IMR-90 (cell line): ENCODE measurements at places on chromosomes 7 and 10. TPM values are rescaled to one million over a fixed set of nuclear protein-coding genes. Genes with fewer than 3 reads are reported as not detected.

WIPF3 gene
- not detected in 2 replicates for total RNA-seq

CBX3 gene
- 38.2 and 85.0 TPM in 2 replicates for total RNA-seq

INTS1 gene
- 9.3 and 10.0 TPM in 2 replicates for total RNA-seq

COL28A1 gene
- total RNA-seq = under 0.01 TPM in 2 replicates

UCN3 gene
- not detected in 2 replicates for total RNA-seq

GPRIN2 gene
- under 0.01 TPM in 1 of 2 replicates, not detected in the other for total RNA-seq

NKX2-3 gene
- not detected in 2 replicates for total RNA-seq

KCNIP2 gene
- under 0.01 TPM in 1 of 2 replicates, not detected in the other for total RNA-seq

KCNMA1 gene
- total RNA-seq = 24.7 and 25.6 TPM in 2 replicates

ANKRD30A gene
- not detected in 2 replicates for total RNA-seq

OR2A42 gene
- not detected in 2 replicates for total RNA-seq

PTN gene
- total RNA-seq = 61.7 and 86.7 TPM in 2 replicates

HOXA6 gene
- total RNA-seq = 1.4 and 1.7 TPM in 2 replicates

LRMDA gene
- under 0.01 TPM in 1 of 2 replicates, not detected in the other for total RNA-seq

PON1 gene
- not detected in 2 replicates for total RNA-seq

SOSTDC1 gene
- under 0.01 TPM in 1 of 2 replicates, not detected in the other for total RNA-seq

SGPL1 gene
- total RNA-seq = 26.7 and 27.5 TPM in 2 replicates

AGR2 gene
- not detected in 2 replicates for total RNA-seq

ANXA8 gene
- total RNA-seq = 0.83 and 0.90 TPM in 2 replicates

TUBAL3 gene
- not detected in 2 replicates for total RNA-seq

C7orf33 gene
- total RNA-seq = not detected in 2 replicates

ERVW-1 gene
- total RNA-seq = not detected in 2 replicates

GRIFIN gene
- total RNA-seq = not detected in 2 replicates

SYT15 gene
- total RNA-seq = 0.54 and 1.1 TPM in 2 replicates

IGFBP1 gene
- total RNA-seq = not detected in 2 replicates

TMEM229A gene
- not detected in 2 replicates for total RNA-seq

ZNF503 gene
- total RNA-seq = 0.36 and 0.83 TPM in 2 replicates

GAD2 gene
- total RNA-seq = not detected in 2 replicates

GOLGA7B gene
- not detected in 2 replicates for total RNA-seq

DNA2 gene
- total RNA-seq = 5.6 and 10.0 TPM in 2 replicates

LIPF gene
- not detected in 2 replicates for total RNA-seq

MRC1 gene
- not detected in 2 replicates for total RNA-seq

WNT8B gene
- total RNA-seq = not detected in 2 replicates

STAG3 gene
- total RNA-seq = 0.28 and 0.36 TPM in 2 replicates

ARMC3 gene
- not detected in 2 replicates for total RNA-seq

ADIRF gene
- total RNA-seq = 2.3 and 2.5 TPM in 2 replicates

AKR1C8 gene
- not detected in 2 replicates for total RNA-seq

CDHR1 gene
- not detected in 2 replicates for total RNA-seq

DGKI gene
- total RNA-seq = 15.3 and 15.8 TPM in 2 replicates

MCM10 gene
- total RNA-seq = 11.8 and 14.4 TPM in 2 replicates

PRRT4 gene
- not detected in 2 replicates for total RNA-seq
